ENCODE measurements at places on chromosomes 6 and 20.

- no peak for DNase-seq
These were observed 131.0 kb upstream of the CST7 start for GRCh38 chr20:24818056-24818455.

DNA sequence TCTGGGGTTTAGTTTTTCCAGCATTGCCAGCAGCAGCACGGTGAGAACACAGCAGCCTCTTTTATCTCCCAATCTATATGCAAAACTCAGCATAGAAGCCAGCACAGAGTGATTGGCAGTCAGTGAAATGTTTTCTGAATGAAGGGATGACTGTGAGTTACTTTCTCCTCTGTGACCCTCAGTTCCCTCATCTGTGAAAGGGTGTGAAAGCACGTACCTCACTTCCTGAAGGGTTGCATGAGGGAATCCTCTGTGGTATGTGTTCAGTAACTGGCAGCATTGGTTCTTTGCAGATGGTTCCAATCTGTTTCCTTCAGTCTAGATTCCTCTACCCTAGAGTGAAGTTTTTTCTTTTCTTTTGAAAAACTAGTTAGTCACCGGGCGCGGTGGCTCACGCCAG lies 40.0 kb downstream of the EFCAB8 start:
- DNase-seq: no peak

- no peak for DNase-seq
These were observed 65.5 kb upstream of the TNFAIP3 start for GRCh38 chr6:137801352-137802114.

GRCh38 chr6:12957321-12958051 lies 240.9 kb downstream of the PHACTR1 start:
- no peak for DNase-seq

- DNase-seq: no peak
These were observed 70.0 kb downstream of the NRSN1 start for GRCh38 chr6:24195836-24196597.

DNA sequence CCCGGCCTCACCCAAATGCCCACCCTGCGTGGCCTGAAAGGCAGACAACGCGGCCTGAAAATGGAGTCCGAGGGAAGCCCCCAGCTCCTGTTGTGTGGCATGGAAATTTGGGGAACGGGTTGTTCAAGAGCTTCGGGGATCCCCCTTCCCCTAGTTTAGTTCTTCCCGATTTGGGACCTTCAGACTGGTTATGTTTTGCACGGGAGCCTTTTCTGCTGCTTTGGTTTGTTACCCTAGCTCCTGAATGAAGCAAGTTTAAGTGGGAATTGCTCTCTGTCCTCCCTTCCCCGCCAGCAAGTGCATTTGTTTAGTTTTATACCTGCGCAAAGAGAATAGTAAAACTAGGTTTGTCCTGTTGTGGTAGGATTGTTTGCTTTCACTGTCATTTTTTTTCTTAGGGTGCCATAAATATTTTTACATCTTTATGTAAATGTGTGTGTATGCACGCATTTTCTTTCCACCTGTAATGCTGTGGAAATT lies 604 bp downstream of the SH3BGRL2 start:
- DNase-seq: no peak

DNA sequence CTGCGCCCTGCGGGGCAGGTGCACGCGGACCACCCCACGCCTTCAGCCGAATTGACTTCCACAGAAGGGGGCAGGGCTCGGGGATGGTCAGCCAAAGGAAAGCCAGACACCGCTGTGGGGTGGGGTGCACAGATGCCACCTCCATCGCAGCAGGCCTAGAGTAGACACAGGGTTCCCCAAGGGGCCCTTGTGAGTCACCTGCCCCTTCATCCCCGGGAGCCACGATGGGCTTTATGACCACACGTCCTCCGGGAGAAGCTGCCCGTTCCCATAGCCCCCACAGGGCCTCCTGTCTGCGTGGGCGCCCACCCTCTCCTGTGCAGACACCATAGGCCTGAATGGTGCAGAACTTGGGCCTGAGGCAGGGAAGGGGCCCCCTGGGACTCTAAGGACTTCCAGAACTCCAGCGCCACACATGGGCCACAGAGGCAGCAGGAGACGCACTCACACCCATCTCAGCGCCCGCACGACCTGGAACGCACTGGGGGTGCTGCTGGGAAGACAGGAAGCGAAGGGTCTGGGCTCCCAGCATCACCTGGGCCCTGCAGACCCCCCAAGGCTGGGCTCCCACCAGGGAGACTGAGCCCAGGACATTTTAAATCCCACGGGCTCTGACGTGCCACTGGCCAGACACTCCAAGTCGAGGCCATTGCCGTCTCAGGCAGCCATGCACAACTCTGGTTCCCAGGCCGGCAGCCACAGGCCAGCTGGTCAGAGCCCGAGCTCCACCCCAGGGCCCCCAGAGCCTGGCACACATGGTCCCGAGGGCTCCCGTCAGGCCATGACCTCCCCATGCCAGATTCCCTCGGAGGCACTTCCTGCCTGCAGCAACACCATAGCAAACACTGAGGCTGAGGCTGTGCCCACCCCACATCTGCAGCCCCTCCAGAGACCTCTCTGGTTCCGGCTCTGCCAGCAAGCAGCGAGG lies 134.2 kb downstream of the DLL1 start:
- DNase-seq: no peak

GRCh38 chr20:40181676-40182075 lies 507.4 kb downstream of the MAFB start:
- no peak for DNase-seq

- DNase-seq: no peak
These were observed 49.8 kb upstream of the EYA4 start for GRCh38 chr6:133191323-133191722.

DNA sequence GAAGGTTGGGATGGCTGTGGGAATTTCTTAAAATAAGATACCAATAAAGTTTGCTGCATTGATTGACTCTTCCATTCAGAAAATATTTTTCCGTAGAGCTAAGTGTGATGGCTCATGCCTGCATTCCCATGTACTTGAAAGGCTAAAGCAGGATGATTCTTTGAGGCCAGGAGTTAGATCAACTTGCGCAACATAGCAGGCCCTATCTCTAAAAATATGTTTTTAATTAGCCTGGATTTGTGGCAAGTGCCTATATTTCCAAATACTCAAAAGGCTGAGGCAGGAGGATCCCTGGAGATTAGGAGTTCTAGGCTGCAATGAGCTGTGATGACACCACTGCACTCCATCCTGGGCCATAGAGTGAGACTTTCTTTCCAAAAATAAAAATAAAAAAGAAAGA lies 431.2 kb upstream of the PTCHD4 start:
- no peak for DNase-seq

DNA sequence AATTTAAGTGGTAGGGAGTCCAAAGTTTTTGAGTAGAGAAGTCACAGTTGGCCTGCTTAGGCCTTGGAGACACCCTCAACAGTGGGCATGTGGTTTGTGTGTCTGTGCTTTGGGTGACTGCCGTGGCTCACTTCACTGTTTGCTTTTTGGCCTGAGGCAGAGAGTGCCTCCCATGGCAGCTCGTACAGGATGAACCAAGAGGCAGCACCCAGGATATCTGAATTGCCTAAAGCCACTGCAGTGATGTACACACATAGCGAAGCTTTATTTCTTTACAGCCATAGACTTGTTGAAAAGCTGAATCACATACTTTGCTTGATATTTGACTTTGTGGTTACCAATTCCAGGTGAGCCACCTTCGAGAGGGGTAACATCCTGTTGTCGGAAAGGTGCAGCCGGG lies 21.6 kb downstream of the RREB1 start:
- DNase-seq: no peak

DNA sequence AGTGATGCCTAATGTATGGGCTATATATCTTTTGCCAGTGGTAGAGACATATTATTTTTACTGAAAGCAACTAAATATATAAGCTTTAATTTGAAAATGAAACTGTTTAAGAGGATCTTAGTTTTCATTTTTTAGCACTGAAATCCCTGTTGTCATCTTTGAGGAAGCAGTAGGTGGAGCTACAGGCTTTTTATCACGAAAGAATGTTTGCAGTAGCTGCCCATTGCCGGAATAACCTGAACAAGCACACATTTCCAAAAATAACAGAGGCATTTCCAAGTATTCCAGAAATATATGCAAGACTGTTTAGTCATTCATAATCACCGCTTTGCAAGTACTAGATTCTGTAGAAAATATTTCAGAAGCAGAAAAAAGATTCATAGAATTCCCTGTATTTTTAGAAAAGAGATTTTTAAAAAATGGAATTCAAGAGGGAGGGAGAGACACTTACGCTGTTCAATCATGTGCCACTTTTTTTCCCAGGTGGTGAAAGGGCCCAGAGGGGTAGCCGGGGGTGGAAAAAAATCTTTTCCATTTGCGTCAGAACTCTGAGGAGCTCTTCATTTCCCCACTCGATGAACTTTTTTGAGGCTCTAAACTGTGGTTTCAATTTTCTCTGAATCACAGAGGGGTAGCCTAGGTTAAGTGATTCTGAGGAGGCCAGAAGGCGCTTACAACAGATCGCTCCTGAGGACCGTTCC lies 142.5 kb upstream of the FERMT1 start:
- DNase-seq: no peak

DNA sequence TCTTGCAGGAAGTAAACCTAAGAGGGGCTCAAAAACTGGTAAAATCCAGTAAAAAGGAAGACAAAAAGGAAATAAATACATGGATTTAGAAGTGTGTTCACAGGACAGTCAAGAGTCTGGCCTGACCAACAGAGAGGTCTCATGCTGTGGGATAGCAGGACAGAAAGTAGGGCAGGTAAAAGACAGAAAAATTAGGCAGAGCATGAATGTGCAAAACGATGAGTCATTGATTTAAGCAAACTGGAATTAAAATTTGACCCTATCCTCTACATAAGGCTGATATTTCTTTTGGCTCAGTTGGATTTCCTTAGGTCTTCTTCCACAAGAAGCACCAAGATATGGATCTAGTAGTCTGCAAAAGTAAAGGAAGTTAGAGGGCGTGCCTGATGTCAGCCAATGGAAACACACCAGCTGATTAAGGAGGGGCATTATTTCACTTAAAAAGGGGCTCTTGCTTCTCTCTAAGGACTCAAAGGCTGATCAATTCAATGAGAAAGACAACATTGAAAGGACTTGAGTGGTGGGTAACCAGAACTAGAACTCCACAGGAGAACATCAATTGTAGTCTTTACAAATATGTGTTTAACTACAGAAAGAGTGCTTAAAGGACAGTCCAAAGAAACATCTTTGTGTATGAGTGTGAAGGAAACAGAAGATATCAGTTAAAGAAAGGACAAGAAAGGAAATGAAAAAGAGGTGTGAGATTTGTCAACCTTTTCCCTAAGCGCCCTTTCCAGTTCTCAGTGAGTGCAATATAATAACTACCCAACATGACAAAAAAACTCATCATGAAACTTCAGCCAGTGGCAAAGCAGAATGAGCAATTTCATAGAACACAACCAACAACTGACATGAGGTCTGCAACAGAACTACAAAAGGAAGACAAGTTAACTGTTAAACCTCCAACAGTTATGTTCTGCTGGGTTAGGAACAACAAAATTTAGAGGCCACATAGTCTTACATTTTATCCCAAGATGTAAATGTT lies 19.4 kb upstream of the MYB start:
- DNase-seq: no peak

DNA sequence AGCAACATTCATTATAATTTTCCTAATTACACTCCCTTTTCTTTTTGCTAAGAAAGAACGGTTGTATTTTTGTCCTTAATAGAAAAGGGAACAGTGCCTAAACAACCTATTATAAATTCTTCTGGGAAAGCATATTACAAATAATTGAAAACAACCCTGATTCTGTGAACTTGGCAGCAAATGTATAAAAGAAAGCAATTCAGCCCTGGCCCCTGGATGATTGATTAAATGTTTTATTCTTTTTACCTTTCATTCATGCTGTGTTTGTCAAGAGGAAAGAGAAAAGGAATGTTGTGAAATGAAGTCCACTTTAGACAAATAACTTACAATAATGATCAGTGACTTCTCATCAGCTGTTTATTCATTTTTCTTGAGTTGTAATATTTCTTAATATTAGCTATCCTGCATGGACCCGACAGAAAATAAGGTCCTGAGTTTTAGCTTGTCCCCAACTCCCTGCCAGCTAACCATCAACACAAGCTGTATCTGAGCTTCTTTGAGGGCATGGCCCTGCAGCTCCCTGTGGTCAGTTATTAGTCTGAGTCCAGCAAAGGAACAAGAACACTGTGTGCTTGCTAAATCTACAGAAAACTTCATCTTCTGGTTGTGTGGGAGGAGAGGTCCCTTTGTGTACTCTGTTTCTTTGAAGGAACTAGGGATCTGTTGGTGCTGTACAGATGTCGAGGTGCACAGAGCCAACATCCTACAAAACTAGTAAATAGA lies 248.2 kb downstream of the LAMA2 start:
- no peak for DNase-seq

GRCh38 chr6:82245376-82245775 lies 2.2 kb downstream of the IBTK start:
- DNase-seq: no peak

GRCh38 chr20:1332749-1333300 lies 3.9 kb upstream of the SDCBP2 start:
- DNase-seq: no peak

GRCh38 chr6:23656255-23657194 lies 469.5 kb upstream of the NRSN1 start:
- DNase-seq: no peak

GRCh38 chr6:38155621-38156204 lies 336.2 kb downstream of the ZFAND3 start:
- no peak for DNase-seq

- no peak for DNase-seq
These were observed 64.4 kb downstream of the PSMG4 start for GRCh38 chr6:3323148-3323547.

Data from activated CD8-positive, alpha-beta memory T cell treated with anti-CD3 and anti-CD28 coated beads for 4 hours (primary cell).